ENCODE measurements at places on chromosomes 1 and 21.

- DNase-seq = no peak
Observed at GRCh38 chr1:214208460-214208859, 72.5 kb upstream of the SMYD2 start.

- no peak for DNase-seq
Observed at GRCh38 chr1:68051475-68051874, 1.0 kb upstream of the DIRAS3 start.

GRCh38 chr1:166933140-166933539 lies 42.2 kb downstream of the ILDR2 start:
- DNase-seq = no peak

GRCh38 chr1:205505791-205506190 lies 1.3 kb downstream of the CDK18 start:
- DNase-seq = no peak

- no peak for DNase-seq
Observed at GRCh38 chr1:33903210-33903589, 39.3 kb downstream of the HMGB4 start.

DNA sequence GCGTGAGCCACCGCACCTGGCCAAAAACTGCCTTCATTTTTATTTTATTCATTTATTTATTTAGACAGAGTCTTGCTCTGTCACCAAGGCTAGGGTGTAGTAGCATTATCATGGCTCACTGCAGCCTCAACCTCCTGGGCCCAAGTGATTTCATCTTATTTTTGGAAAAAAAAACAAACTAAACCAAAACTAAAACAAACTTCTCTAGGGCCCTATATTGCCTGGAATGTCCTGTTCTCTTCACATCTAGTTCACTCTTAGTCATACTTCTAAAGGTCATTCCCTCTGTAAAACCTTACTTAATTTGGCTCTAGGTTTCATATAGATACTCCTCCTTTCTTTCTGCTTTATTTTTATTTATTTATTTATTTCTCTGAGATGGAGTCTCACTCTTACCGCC lies 15.6 kb downstream of the RPS27 start:
- DNase-seq = no peak

- no peak for DNase-seq
Observed at GRCh38 chr1:31745096-31745945, 18.8 kb downstream of the ADGRB2 start.

- no peak for DNase-seq
Observed at GRCh38 chr1:10692401-10693021, 103.9 kb downstream of the CASZ1 start.

GRCh38 chr1:89064632-89065031 lies 376 bp downstream of the GBP1 start:
- DNase-seq = no peak

GRCh38 chr1:95951371-95952102 lies 717.5 kb downstream of the RWDD3 start:
- no peak for DNase-seq

DNA sequence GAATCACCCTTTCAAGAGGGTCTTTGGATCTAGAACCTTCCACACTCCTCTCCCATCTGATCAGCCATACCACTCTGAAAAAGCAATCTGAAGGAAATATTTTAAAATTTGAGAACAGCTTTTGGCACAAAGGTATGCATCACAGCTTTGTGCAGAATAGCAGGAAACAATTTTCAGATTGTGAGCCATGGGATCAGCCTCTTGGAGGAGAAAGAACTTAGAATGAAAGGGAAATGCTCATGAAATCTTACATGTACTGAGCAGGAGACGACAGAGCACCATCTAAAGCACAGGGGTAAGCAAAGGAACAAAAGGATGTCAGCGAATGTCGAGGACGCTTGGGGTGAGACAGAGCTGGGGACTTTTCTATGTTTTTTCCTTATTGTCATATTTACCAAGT lies 54.4 kb downstream of the EDN2 start:
- DNase-seq = no peak

DNA sequence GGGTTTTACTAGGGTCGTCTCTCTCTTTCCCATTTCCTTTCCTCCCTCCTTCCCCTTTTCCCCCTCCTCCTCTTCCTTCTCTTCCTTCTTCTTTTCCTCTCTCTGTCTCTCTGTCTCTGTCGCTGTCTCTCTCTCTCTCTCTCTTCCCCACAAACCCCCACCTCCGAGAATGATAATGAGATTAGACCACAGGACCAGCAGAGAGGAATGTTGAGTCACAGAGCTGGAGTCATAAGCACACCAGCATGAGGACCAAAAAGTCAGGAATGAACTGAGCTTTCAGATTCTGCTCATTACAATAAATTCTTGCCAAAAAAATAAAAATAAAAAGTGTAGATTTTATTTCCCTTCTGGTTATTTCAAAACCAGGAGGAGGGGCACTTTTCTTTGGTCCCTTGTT lies 377.4 kb downstream of the LTN1 start:
- DNase-seq = no peak

Data from vagina (tissue), 2 donors.